ENCODE measurements at places on chromosomes 2 and 18. TPM values are rescaled to one million over a fixed set of nuclear protein-coding genes. Genes with fewer than 3 reads are reported as not detected.

SERPINB3 gene
- total RNA-seq, result not detected

PRSS56 gene
- not detected for total RNA-seq

SLC35G4 gene
- total RNA-seq, result not detected

GRCh38 chr2:88832311-88832991, 141.0 kb downstream of the RPIA start:
- no peak for DNase-seq

DNA sequence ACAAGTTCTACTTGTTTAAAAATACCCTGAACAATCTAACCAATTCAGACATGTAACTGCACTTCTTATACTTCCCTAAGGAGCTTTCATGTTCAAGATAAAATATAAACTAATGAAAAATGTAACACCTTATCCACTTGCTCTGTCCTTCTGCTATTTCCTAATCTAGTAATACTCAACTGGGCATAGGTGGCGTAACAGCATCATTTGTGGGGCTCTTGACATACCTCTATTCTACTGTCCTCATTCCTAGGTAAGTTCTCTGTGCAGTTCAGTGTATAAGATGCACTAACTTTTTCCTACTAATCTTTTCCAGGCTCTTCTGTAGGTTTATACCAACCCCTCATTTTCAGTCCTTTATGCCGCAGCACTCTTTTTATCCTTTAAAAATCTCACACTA, 36.7 kb downstream of the PRKD3 start:
- DNase-seq, result no peak

All from activated T-helper 2 cell treated with anti-CD3 and anti-CD28 coated beads, Interferon-gamma antibody, Interleukin-2, Interleukin-4, amounts not matched to agents 10 μg/mL and 5 μg/mL and 100 μg/mL, durations not matched to agents 14 hours and 24 hours and 36 hours (primary cell).